ENCODE measurements at places on chromosomes 1 and 21.
A peak's percentile ranks its signal among the peaks of the same experiment; 100 is the strongest.

GRCh38 chr1:213391445-213391844 is 340.4 kb downstream of the RPS6KC1 start:
- no peak for DNase-seq

DNA sequence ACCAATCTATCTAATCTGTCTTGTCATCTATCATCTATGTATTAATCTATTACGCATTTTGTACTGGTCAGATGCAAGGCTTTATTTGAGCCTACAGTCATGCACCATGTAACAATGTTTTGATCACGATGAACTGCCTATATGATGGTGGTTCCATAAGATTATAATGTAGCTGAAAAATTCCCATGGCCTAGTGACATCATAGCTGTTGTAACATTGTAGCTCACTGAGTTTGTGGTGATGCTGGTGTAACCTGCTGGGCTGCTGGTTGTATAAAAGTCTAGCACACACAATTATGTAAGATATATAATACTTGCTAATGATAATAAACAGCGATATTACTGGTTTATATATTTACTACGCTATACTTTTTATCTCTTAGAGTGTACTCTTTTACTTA is 64.8 kb upstream of the IGSF5 start:
- no peak for DNase-seq

GRCh38 chr1:35845766-35846165 is 37.2 kb upstream of the AGO1 start:
- no peak for DNase-seq

DNA sequence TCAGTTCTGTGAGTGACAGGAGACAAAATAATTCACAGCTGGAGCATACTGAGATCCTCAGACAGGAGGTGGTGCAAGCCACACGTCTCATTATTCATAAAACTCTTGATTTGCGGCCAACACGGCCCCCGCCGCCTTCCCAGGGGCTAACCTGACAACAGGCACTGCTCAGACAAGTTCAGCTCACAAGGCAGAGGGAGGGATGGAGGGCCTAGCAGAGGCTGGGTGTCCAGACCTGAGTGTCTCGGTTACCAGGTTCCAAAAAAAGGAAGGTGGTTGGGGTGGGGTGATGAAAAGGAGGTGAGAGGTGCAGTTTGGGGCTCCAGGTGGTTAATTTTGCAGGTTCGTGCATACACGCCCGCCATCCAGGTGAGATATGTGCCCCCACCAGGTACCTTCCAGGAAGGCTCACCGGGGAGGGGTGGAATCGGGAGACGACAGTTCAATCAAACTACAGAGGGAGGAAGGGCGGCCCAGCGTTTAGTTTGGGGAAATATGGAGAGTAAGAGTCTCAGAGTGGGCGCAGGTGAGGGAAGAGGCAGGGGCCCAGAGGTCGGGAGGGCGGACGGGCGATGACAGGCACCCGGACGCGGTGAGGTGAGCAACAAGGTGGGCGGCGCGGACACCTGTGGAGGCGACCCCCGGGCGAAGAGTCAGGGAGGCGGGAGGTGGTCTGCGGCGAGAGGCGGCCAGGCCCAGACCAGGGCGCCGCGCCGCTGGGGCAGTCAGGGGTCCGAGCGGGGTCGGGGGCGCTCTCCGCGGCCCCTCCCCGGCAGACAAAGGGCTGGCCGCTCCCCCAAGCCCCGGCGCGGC is 629 bp downstream of the CTNNBIP1 start:
- peak; percentile 0 for DNase-seq

DNA sequence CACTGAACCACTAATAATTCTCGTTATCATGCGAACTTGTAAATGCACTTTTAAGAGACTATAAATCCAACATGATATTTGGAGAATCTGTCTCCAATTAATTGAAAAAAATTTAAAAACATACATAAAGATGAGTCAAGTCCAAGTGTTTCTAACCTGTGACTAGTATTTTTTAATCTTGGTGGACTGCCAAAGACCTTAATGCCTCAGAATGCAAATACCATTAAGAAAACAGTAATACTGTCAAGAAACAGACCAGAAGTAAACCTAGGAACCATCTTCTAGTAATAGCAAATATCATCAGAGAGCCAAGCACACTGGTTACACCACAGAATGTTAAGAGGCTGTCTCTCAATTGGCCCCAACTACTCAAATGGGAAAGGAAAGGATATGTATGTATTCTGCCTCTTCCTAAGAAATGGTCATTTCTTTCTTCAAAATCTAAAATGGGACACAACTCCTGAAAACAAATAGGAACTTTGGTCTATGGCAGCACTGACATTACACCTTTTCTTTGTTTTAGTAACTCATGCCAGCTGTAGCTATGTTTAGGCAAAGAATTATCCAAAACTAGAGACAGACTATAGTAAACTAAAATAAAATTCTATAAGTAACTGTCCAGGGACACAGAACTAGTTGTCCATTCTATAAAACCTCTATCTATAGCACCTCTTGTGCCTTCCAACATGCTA is 15.8 kb downstream of the SCYL3 start:
- no peak for DNase-seq

DNA sequence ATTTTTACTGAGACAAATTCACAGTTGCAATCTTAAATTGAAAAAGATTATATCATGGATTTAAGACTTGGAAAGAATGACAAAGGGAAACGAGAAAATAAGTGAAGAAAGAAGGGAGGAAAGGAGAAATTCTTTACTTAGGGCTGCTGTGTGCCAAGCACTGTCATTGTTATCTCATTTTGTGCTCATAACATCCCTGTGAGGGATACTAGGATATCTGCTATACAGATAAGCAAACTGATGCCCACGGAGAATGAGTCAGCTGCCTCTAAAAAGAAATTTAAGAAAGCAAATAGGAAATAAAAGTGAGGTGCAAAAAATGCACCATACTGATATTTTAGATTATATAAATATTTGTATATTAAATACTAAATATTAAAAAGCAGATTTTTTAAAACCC is 183.6 kb upstream of the NR5A2 start:
- DNase-seq = no peak

DNA sequence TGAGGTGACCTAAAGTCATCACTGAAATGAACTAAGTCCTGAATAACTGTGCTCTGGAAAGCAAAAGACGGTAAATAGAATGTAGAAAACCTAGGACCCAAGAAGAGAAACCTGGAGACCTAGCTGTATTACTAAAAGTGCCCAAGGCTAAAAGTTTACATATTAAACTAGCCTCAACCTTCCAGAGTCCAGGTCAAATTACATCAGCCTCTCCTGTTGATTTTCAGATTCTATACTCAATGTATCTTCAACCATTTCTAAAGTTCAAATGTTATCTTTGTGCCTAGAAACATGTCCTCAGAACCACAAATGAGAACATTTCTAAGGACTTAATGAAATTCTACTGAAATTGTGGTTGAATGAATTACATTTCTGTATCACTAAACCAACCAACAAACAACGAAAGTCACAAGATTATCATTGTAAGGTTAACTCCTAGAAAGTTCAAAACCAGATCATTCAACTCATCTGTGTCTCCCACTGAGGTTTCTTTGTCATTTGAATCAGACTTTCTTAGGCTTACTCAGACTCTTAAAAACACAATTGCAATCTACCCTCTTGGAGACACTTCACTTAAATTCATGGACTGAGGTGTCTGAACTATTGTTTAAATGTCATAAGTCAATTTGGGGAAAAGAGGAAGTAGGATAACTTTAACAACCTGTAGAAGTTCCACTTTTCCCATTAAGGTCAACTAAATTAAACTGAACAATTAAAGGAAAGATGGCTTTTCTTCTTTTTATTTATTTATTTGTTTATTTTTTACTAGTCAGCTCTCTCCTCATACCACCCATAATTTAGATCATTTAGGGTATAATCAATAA is 207.7 kb downstream of the BARHL2 start:
- DNase-seq = no peak

DNA sequence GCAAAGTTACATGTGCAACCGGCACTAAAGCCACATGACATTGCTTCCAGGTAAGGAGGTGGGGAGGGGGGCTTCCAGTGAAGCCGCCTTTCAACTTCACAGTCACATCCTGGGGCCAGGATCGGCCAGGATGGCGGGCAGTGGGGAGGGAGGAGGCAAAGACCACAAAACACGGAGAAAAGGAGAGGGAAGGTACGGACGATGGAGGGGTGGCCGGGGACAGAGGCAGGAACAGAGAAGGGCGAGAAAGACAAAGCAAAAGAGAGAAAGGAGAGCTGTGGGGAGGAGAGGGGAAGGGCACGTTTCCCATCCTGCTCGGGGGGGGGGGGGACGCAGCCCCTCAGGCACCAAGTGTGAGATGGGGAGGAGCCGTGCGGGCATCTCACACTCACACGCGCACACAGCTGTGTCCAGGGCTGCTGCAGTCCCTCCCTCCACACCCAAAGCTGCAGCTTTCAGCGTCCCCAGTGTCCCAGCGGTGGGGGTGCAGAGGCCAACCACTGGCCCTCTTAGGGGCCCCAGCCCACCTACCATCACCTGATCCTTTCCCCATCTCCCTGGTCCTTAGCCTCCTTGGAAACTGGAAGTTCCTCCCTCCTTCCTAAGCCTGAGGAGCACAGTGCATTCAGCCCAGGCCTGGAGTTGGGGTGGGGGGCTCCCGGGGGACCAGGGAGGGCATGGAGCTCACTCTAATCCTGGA is 2.4 kb downstream of the SH2D5 start:
- no peak for DNase-seq

DNA sequence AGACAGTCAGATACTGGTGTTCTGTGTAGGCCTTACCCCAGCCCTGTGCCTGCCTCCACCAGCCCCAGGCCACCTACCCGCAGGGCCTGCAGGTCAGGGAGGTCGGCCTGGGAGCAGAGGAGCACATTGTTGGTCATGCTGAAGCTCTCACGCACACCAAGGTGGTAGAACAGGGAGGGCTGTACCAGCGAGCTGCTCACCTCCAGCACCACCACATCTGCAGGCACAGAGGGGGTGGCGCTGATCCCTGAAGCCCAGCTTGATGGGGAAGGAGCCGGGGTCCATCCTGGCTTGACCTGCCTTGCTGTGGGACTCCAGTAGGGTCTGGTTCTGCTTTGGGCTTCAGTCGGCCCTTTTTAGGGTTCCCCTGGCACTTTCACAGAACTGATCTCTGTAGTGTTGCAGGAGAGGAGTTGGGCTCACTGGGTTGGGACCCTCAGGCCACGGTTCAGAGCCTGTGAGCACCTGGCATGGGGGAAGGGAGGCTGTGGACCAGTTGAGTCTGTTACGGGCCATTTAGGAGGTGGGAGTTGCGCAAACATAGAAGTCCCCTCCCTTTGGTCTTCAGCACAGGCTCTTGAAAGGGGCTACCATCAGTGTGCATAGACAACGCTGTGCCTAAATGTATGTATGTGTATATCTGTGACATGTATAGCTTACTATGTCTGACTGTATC is 1.9 kb downstream of the MAP3K6 start:
- DNase-seq = no peak

DNA sequence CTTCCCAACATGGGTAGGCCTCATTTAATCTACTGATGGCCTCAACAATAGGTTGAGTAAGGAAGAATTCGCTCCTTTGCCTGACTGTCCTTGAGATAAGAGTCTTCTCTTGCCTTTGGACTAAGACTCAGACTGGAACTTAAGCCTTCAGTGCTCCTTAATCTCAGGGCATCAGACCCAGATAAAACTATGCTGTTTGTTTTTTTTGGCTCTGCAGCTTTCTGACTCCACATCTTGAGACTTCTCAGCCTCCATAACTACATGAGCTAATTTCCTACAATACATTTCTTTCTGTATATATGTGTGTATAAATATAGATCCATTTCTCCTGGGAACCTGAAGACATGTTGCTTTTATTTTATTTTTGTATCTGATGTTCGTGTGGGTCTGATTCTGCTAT is 1470.7 kb upstream of the PRMT6 start:
- DNase-seq = no peak

DNA sequence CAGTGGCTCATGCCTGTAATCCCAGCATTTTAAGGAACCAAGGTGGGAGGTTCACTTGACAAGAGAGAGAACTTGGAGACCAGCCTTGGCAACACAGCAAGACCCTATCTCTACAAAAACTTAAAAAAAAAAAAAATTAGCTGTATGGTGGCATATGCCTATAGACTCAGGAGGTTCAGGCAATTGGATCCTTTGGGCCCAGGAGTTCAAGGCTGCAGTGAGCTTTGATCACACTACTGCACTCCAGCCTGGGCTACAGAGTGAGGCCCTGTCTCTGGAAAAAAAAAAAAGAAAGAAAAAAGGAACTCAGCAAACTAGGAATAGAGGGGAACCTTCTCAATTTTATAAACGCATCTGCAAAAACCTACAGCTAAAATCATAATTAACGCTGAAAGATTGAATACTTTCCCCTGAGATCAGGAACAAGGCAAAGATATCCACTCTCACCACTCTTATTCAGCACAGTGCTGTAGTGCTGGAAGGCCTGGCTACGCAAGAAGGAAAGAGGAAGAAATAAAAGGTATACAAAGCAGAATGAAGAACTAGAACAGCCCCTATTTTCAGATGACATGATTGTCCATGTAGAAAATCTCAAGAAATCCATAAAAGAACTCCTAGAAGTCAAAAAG is 21.6 kb downstream of the HSF2BP start:
- no peak for DNase-seq

- DNase-seq = no peak
Measured at GRCh38 chr1:16625497-16626408, 12.4 kb upstream of the NBPF1 start.

DNA sequence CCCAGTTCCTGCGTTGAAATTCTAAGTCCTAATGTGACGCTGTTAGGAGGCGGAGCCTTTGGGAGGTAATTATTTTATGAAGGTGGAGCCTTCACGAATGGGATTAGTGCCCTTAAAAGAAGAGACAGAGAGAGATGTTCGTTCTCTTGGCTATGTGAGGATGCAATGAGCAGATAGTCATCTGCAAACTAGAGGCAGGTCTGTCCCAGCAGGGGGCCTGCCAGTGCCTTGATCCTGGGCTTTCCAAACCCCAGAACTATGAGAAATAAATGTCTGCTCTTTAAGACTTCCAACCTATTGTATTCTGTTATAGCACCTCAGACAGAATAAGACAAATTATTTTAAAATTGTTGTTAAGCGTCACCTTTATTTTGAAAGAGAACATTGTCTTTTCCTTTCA is 123.1 kb upstream of the KCNJ6 start:
- no peak for DNase-seq

GRCh38 chr1:192485692-192486436 is 89.7 kb upstream of the RGS1 start:
- no peak for DNase-seq

DNA sequence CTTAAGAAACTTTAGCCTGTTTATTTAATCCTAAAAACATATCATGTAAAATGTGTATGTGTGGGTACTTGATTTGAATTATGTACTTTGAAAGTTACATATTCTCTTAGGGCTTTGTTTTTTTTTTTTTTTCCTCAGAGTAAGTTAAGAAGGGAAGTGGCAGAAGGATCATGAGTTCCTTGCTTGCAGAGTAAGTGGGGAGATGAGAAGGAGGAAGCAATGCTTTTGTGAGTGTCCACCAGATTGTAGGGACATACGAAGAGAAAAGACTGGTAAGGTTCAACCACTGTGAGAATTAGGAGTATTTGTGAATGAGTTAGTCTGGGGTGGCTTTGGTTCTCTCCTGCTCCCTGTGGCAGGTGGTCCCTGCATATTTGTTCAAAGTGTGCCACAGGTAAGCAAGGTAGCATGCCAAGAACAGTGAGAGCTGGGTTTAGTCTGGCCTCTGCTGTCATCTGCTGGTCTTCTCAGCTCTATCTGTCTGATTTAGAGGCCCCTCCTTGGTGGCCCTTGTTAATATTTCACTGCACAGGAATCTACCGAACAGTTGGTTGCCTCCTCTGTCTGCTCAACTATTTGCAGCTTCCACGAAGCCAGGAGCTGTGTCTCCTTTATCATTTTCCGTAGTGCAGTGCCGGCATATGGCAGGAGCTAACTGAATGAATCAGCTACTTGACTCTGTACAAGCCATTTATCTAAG is 9.5 kb downstream of the DNM3 start:
- no peak for DNase-seq

- DNase-seq = no peak
Measured at GRCh38 chr1:3105167-3105863, 36.3 kb downstream of the PRDM16 start.

GRCh38 chr1:225533238-225533637 is 105.4 kb upstream of the LBR start:
- DNase-seq = no peak
